ENCODE measurements at places on chromosomes 2 and 18. TPM values are rescaled to one million over a fixed set of nuclear protein-coding genes. Genes with fewer than 3 reads are reported as not detected.
A peak's percentile ranks its signal among the peaks of the same experiment; 100 is the strongest.

GRCh38 chr2:178718988-178719387, 88.2 kb downstream of the TTN start:
- H3K27ac ChIP-seq, result no peak overlapping the region
- no peak overlapping the region for H3K4me3 ChIP-seq
- H3K36me3 ChIP-seq, result no peaks in the 10 kb centered on the region
- no peaks in the 10 kb centered on the region for H3K27me3 ChIP-seq
- no peaks in the 10 kb centered on the region for H3K4me1 ChIP-seq

GRCh38 chr2:99425022-99425421, 64.8 kb downstream of the REV1 start:
- DNase-seq, result no peak
- no peaks in the 10 kb centered on the region for H3K27me3 ChIP-seq
- H3K4me3 ChIP-seq, result no peak overlapping the region
- H3K4me1 ChIP-seq, result no peaks in the 10 kb centered on the region
- peaks cover 49% of the 10 kb centered on the region for H3K36me3 ChIP-seq

DNA sequence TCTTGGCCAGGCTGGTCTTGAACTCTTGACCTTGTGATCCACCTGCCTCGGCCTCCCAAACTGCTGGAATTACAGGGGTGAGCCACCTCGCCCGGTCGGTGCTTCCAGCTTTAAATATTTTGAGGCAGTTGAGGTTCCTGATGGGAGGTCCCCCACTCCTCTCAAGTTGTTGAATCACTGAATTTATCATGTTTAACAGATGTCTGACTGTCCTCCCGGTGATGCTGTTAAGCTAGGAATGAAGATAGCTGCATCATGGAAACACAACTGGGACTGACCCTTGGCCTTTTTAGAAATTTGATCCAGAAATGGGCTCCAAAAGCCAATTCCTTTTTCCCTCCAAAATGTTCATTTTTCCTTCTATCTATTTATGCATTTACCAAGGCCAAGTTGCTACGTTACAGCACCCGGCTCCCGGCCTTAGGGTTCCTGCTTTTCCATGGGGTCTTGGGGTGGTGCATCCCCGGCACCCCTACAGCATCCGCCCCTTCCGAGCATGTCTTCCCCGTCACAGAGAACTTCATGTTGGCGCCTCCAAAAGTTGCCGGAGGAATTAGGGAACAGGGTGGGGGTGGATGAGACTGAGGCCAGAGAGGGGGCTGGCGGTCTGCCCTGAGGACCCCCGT, 43.9 kb downstream of the PAX8 start:
- H3K4me3 ChIP-seq, result no peak overlapping the region
- H3K27me3 ChIP-seq, result no peaks in the 10 kb centered on the region
- peaks cover 12% of the 10 kb centered on the region for H3K4me1 ChIP-seq
- peaks cover 17% of the 10 kb centered on the region for H3K36me3 ChIP-seq

DNA sequence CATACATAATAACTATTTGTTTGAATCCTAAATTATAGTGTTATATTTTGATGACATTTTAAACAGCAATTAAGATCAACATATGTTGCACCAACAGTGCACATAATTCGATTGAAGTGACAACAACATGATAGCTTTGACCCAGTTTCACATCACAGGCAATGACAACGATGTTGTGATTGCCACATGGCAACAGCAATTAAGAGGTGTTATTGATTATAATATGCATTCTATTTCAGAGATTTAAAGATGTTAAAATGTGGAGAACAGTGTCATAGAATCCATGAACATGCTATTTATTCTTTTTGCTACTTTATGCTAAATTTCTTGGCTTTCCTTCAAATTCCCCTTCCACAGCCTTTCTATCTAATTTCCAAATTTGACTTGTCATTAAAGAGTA, 68.3 kb upstream of the STAT1 start:
- no peak overlapping the region for H3K27ac ChIP-seq
- no peaks in the 10 kb centered on the region for H3K36me3 ChIP-seq
- no peak overlapping the region for H3K4me3 ChIP-seq
- no peak for DNase-seq

DNA sequence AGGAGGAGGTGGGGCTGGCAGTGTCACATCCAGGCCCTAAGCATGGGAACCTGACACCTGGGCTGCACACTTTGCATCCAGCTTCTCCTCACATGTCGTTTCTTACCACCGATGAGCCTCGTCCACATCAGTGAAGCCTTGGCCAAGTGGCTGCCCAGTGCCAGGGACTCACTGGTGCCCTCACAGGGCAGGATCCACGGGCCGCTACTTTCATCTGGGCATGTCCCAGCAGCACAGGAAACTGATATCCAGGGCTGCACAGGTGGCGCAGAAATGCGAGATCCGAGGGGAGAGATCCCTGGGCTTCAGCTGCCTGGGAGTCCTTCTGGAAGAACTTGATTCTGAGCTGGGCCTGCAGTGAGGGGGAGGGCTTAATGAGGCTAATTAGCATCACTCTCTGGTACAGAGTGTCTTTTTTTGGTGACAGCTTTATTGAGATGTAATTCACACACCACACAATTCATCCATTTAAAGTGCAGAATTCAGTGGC, 291.6 kb upstream of the HDAC4 start:
- no peak overlapping the region for H3K4me3 ChIP-seq
- peak; percentile 80 for DNase-seq
- H3K36me3 ChIP-seq, result no peaks in the 10 kb centered on the region
- no peak overlapping the region for H3K27ac ChIP-seq
- peaks cover 2% of the 10 kb centered on the region for H3K4me1 ChIP-seq
- H3K27me3 ChIP-seq, result no peaks in the 10 kb centered on the region

DNA sequence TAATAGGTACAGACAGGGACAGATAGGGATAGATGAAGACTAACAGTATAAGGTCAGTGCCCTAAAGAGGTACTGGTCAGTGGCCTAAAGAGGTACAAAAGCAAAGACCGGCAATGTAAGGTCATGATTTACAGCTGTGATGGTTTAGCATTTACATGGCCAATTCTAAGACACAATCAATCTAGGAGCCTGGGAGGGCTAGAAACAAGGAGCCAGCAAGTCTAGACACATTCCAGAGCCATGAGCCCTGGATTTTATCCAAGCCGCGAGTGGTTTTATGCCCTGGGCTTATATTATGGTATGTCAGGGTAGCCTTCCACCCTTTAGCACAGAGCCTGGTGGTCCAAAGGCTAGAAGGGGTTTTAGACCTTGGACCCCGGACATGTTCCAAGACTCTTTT, 124.2 kb downstream of the CBLN2 start:
- H3K4me3 ChIP-seq, result no peak overlapping the region
- DNase-seq, result no peak
- no peaks in the 10 kb centered on the region for H3K36me3 ChIP-seq
- H3K27me3 ChIP-seq, result no peaks in the 10 kb centered on the region

GRCh38 chr2:145644820-145645302, 1124.9 kb upstream of the ZEB2 start:
- no peak overlapping the region for H3K4me3 ChIP-seq
- DNase-seq, result no peak
- no peak overlapping the region for H3K27ac ChIP-seq

DNA sequence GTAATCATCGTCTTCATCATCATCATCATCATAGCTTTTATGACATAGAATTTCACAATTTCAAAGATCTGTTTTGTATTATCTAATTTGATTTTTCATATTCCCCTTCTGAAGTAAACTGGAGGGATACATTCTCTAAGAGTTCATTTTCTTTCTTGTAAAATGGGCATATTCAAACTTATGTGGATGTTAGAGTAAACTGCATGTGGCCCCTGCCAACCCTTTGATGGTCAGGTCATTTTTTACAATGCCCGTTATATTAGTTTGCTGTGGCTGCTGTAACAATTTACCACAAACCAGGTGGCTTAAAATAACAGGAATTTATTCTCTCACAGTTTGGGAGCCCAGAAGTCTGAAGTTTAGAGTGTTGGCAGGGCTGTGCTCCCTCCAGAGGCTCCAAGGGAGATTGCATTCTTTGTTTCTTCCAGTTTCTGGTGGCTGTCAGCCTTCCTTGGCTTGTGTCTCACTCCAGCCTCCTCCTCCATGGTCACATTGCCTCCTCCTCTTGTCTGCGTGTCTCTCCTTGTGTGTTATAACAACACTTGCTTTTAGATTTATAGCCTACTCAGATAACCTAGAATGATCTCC, 127.5 kb upstream of the MMADHC start:
- H3K36me3 ChIP-seq, result no peaks in the 10 kb centered on the region
- no peaks in the 10 kb centered on the region for H3K27me3 ChIP-seq
- no peaks in the 10 kb centered on the region for H3K4me1 ChIP-seq
- H3K4me3 ChIP-seq, result no peak overlapping the region
- DNase-seq, result no peak
- no peak overlapping the region for H3K27ac ChIP-seq

DNA sequence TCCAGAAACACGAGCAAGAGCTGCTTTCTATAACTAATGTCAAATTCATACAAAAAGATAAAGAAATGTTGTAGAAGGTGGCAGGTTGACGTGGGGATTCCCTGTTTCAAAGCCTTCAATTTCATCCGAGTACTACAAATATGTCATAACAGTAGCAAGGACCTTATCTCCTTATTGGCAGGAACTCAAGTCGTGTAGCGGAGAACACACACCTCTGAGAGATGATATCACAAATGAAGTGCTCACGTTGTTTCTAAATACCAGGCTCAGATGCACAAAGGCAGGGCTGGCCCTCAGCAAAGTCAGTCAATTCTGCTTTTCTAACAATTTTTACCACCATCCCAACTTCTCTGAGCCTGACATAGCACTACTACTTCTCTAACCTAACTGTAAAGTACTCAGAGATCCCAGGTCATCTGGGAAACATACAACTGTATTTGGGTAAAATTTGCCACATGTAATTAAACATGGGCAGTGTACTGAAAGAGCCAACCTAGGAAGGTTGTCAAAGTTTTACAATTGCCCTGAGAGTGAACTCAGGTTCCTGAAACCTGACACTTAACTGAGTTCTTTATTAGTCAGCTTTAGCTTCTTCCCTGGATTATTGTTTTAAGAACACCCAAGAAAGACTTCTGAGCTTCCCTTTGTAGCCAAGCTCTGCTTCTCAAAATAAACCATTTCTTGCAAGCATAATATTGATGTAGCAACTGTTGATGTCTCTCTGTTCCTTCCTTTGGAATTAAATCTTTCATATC, 813.7 kb upstream of the ACVR2A start:
- H3K4me1 ChIP-seq, result peaks cover 7% of the 10 kb centered on the region
- no peaks in the 10 kb centered on the region for H3K27me3 ChIP-seq
- H3K36me3 ChIP-seq, result no peaks in the 10 kb centered on the region
- H3K4me3 ChIP-seq, result no peak overlapping the region

- H3K4me1 ChIP-seq, result no peaks in the 10 kb centered on the region
- no peaks in the 10 kb centered on the region for H3K36me3 ChIP-seq
- no peak for DNase-seq
- H3K4me3 ChIP-seq, result no peak overlapping the region
Measured at GRCh38 chr2:219421323-219421722, 3.1 kb downstream of the DES start.

DNA sequence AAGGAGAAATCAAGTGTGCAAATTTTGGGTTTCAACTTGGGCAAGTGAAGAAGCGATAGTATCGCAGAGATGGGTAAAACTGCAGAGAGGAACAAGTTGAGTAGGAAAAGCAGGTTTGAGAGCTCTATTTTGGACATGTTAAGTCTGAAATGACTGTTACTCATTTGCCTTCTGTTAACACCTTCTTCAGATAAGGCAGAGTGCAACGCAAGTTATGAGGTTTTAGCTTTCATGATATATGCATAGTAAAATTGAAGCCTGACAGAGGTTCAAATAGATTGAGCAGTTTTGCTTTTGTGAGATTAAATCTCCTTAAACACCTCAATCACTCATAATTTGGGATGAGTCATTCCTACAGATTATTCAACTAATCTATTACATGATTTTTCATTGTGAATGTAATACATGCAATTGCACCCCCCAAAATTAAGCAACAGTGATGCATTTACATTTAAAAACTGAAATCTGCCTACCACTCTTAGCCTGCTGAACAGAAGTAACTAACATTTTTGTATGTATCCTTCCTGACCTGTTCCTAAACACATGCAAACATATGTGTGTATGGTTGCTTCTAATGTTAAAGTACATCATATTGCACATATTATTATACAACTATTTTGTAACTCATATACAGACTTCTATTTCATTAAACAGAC, 575.4 kb downstream of the ARHGAP15 start:
- H3K27me3 ChIP-seq, result no peaks in the 10 kb centered on the region
- no peaks in the 10 kb centered on the region for H3K4me1 ChIP-seq
- no peak overlapping the region for H3K27ac ChIP-seq
- no peak overlapping the region for H3K4me3 ChIP-seq

DNA sequence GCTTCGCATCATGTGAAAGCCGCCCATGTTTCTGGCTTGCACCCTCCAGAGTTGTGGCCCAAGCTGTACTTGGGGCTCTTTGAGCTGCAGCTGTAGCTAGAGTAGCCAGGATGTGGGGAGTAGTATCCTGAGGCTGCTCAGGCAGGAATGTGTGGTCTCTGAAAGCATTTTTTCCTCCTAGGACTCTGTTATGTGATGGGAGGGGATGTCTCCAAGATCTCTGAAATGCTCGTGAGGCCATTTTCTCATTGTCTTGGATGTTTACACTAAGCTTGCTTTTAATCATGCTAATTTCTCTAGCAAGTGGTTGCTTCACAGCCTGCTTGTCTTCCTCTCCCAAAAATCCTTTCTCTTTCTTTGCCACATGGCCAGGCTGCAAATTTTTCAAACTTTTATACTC, 687.6 kb downstream of the DCDC2C start:
- DNase-seq, result no peak
- H3K27me3 ChIP-seq, result no peaks in the 10 kb centered on the region
- no peaks in the 10 kb centered on the region for H3K36me3 ChIP-seq
- no peak overlapping the region for H3K4me3 ChIP-seq
- no peaks in the 10 kb centered on the region for H3K4me1 ChIP-seq

DNA sequence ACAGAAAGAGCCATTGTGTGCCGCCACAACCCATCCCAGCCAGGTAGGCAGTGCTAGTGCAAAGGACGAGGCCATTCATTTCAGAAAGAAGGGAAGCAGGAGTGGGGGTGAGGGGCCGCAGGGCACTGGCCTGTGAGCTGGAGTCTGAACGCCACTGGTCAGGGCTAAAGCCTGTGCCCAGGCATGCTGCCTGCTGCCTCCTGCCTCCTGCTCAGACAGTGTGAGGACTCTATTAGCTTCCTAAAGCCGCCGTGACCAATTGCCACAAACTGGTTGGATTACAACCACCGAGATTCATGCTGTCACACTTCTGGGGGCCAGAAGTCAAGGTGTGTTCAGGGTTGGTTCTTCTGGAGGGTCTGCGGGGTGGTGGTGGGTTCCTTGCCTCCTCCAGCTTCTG, 21.2 kb downstream of the ACKR3 start:
- no peaks in the 10 kb centered on the region for H3K36me3 ChIP-seq
- no peak overlapping the region for H3K4me3 ChIP-seq
- no peaks in the 10 kb centered on the region for H3K27me3 ChIP-seq
- DNase-seq, result no peak
- no peaks in the 10 kb centered on the region for H3K4me1 ChIP-seq

The TCF7L1 gene
- total RNA-seq, result 12.5 TPM

The TDRD15 gene
- total RNA-seq, result 0.06 TPM

The C2orf74 gene
- 23.6 TPM for total RNA-seq

The CNRIP1 gene
- 14.1 TPM for total RNA-seq

The EPC2 gene
- 43.9 TPM for total RNA-seq

The NOL4 gene
- 1.1 TPM for total RNA-seq

The MCFD2 gene
- total RNA-seq, result 86.6 TPM

The COL4A3 gene
- total RNA-seq, result 48.8 TPM

The UGT1A4 gene
- 1.1 TPM for total RNA-seq

The ALPI gene
- 0.09 TPM for total RNA-seq

The AMER3 gene
- not detected for total RNA-seq

The ADAM17 gene
- 29.9 TPM for total RNA-seq

The KLHL29 gene
- total RNA-seq, result 10.5 TPM
